ENCODE measurements at places on chromosomes 1 and 21.

GRCh38 chr1:172484252-172484651 is 40.4 kb upstream of the PIGC start:
- DNase-seq = no peak

DNA sequence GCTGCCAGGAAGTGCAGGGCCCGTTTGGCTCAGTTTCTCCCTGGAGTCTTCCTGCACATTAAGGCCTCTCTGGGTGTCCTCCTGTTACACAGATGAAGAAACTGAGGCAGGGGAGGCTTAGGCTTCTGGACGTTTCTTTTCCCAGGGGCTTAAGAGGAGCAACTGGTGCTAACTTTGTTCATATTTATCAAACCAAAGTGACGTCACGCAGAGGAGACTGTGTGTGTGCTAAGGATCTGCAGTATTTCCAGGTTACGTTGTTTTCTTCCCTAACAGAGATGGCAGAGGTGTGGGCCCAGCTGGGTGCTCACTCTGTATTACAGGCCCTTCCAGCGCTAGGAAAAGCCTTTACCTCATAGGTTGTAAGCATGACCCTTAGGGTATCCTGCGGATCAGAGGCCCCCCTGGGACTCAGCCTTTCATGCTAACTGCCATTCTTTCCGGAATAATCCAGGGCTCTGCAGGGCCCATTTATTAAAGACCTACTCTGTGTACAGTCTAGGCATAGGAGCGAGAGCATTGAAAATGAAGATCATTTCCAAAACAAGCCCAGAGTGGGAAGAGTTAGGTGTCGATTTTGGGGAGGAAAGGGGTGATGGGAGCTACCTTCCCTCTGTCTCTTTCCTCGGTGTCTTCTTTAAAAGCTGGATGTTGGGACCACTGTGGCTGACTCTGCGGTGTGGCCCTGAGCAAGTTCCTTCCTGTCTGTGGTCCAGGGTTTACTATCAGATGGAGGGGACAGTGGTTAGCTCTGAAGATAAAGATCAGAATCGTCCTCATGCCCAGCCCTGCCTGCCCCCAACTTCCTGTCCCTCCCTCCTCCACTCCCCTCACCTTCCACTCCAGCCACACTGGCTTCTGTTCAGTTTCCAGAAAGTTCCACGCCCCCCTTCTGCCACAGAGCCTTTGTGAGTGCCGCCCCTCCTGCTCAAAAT is 4.6 kb downstream of the AGTRAP start:
- DNase-seq = no peak

DNA sequence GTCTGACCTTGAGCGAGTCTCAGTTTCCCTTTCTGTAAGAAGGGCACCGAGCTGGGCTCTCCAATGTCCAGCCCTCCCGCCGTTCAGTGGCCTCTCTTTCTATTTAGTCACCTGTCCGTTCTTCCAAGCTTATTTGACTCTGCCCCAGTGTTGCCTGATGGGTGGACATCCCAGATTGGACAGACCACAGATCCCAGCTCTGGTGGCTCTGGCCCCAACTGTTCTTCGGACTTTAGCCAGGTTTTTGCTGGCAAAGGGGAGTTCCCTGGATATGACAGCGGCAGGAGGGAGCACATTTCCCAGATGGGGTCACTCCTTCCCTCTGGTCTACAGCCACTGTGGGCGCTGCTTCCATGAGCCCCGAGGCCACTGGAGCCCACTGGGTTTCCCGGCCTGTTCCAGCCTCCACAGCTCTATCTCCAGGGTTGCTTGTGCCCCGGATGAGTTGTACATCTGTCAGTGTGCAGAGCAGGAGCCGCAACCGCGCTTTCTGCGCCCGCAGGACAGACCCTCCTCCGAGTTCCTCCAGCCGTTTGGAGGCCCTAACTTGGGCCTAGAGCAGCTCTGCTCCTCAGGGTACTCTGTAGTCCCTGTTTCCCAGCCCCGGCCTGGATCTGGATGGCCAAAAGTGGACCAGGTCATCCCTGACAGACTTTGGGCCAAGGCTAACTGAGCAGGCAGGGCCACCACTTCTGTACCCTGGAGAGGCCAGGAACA is 3.8 kb downstream of the DMBX1 start:
- DNase-seq = no peak

DNA sequence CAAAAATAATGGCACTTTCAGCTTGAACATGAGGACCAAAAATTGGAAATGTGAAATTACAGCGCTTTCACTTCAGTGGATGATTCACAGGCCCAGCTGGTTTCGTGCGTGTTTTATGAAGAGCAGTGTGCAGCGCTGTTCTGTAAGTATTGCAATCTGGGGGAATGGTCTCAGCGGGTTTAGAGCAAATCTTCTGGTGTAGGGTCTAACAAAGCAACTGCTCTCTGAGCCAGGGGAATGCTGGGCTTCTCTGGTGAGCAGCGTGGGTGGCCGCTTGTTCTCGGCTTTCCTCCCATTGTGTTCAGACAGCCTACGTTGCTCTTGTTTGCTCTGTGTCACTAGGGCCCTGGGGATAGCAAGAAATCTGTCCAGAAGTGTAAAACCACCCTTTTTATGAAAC is 42.4 kb upstream of the GADD45A start:
- DNase-seq = no peak

DNA sequence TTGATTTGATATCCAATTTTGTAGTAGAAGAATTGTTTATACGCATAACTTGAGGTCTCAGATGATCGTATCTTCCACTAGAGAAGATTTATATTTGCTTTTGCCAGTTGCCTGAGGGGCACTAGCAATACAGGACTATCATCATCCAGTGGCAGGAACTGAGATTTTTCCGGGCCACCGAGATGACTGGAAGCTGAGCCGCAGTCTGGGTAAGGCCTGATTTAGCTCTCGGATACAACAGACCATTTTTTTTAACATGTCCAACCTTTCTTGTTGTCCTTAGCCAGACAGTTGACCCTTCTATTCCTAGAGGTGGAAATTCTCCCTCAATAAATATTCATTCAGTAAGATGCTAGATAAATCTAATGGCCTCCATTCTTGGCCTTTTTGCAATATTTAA is 25.4 kb upstream of the GUCA2B start:
- no peak for DNase-seq

DNA sequence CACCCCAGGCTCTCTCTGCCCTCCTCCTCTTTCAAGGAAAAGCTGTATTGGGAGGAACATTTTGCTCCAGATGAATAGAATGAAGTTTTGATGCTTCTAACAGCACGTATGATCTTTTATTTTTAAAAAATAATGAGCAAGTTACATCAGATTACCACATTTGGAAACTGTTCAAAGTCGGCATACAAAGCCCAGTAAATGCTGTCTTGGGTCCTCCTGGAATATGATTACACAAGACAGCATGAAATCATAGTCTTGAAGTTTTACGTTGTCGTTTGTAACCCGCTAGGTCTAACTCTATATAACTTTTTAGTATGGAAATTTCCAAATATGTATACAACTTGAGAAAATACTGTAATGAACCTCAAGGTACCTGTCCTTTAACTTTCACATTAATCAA is 385.6 kb downstream of the HLX start:
- DNase-seq = no peak

DNA sequence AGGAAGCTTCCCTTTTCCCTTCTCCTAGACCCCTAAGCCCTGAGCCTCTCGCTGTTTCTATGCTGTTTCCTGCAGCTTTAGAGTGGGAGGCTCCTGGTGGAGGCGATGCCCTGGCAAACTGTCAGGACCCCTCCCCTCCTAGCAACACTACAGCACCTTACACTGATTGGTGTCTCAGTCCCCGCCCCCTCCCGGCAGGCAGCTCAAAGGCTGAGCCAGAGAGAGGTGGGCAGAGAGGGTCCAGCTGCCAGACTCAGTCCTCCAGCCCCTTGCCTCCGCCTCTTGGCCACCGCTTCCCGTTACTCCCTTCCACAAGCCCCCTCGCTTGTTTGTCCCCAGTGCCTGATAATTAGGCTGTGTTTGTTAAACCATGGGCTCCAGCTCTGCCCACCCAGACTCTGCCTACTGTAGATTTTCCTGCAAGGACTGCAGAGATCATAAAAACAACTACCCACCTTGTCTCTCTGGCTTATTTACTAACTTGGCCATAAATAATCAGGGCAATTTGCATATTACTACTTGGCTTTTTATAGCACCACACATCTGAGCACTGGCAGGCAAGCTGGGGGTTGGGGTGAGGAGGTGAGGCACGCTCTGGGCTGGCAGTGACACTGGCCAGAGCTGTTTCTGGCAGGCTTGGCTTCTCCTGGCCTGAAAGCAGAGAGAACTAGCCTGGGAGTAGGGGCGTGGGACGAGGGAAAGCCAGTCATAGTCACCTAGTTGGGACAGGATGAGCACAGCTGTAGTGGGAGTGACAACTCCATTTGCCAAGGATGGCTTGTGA is 107.5 kb downstream of the CSMD2 start:
- DNase-seq = peak; percentile 51

GRCh38 chr1:155136748-155137147 is 1.1 kb downstream of the SLC50A1 start:
- DNase-seq = no peak

- DNase-seq = no peak
Measured at GRCh38 chr21:37631319-37632117, 264.9 kb downstream of the DYRK1A start.

- DNase-seq = no peak
Measured at GRCh38 chr21:26790296-26790695, 54.9 kb downstream of the ADAMTS1 start.

GRCh38 chr1:234887016-234887900 is 241.4 kb downstream of the TOMM20 start:
- DNase-seq = no peak

DNA sequence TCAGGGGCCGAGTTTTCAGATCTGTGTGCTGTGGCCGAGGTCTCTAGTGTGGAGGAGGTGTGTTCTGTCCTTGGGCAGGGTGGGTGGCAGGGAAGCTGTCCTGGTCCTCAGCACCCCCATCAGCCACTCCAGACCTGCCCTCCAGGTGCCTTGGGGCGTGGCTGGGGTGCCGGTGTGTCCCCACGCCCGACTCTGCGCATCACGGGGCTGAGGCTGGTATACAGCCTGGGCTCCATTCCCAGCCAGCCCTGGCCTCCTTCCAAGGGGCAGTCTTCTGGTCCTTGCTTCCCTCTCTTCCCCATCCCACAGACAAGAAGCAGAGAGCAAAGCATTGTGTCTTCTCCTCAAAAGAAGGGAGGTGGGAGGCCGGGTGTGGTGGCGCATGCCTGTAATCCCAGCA is 4.0 kb downstream of the SAMD11 start:
- DNase-seq = no peak

DNA sequence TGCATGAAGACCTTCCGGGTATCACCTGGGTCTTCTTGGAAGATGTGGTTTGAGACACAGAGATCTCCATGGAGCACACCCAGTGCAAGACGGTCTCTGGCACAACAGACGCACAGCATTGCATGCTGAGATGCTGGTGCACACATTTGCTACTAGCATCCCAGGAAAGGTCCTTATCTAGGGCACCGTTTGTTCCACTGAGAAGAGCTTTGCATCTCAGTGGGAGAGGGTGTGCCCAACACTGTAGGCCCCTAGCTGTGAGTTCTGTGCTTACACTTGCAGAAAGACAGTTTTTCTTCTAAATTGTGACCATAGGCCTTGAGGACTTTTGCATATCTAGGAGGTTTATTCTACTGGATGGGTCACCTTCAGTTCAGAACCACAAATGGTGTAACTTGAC is 554.1 kb downstream of the MATN1 start:
- DNase-seq = no peak

GRCh38 chr1:43074244-43074643 is 97.8 kb downstream of the EBNA1BP2 start:
- DNase-seq = peak; percentile 21

- DNase-seq = no peak
Measured at GRCh38 chr1:223733898-223734852, 21.8 kb downstream of the CAPN2 start.

GRCh38 chr1:101025283-101025656 is 314 bp downstream of the DPH5 start:
- peak; percentile 62 for DNase-seq

DNA sequence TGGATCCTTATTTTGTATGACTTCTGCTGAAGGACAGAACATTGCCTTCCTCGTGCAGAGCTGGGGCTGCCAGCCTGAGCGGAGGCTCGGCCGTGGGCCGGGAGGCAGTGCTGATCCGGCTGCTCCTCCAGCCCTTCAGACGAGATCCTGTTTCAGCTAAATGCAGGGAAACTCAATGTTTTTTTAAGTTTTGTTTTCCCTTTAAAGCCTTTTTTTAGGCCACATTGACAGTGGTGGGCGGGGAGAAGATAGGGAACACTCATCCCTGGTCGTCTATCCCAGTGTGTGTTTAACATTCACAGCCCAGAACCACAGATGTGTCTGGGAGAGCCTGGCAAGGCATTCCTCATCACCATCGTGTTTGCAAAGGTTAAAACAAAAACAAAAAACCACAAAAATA is 27.5 kb upstream of the KDM4A start:
- no peak for DNase-seq

DNA sequence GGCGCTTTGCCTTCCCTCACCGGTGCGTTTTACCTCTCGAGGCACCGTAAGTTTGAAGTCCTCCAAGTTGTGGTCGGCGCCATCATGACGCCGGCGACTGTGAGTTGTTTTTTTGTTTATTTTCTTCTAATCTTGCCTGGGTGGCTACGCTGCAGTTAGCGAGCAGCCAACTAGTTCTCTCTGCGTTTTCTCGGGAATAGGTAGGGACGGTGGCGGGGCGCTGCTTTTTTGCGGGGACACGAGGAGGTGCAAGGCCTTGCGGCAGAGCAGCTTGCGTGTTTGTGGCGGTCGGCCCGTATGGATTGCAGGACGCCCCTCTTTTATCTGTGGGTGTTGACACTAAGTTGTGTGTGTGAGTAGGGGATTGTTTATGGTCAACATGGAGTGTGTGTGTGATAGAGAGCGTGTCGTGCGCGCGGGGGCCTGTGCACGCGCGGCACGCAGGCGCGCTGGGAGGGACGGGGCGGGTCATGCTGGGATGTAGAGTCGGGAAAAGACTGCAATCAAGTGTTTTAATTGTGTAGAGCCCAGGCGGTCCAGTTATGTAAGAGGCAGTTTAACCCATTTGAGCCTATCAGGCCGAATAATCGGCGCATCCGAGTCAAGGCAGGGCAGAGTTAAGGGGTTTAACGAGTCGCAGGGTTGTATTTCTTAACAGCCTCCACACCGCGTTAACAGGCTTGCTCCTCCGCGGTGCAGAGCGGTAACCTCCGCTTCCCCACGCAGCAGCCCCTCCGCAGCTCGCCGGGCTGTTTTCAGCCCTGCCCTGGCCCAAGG is 1.2 kb upstream of the NEGR1 start:
- DNase-seq = peak; percentile 84

DNA sequence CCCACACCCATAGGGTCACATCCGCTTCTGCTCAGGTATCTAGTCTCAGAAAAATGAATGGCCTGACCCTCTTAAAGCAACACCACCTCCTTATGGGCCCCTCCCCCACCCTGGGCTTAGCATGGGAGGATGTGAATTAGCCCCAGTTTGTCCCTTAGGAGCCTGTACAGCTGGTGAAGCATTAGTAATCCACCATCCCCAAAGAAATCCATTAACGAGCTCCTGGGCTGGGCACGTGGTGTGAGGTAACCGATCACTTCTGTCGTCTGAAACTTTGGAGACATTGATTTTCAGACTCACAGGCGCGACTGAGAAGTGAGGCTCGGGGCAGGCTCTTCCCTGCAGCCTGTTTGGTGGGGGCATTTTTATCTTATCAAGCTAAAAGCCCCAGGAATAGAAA is 10.5 kb downstream of the RASSF5 start:
- no peak for DNase-seq

Data from NCI-H1105 treated with DMSO at 0.1 percent for 48 hours (cell line).